ENCODE measurements at places on chromosomes 6 and 20.

DNA sequence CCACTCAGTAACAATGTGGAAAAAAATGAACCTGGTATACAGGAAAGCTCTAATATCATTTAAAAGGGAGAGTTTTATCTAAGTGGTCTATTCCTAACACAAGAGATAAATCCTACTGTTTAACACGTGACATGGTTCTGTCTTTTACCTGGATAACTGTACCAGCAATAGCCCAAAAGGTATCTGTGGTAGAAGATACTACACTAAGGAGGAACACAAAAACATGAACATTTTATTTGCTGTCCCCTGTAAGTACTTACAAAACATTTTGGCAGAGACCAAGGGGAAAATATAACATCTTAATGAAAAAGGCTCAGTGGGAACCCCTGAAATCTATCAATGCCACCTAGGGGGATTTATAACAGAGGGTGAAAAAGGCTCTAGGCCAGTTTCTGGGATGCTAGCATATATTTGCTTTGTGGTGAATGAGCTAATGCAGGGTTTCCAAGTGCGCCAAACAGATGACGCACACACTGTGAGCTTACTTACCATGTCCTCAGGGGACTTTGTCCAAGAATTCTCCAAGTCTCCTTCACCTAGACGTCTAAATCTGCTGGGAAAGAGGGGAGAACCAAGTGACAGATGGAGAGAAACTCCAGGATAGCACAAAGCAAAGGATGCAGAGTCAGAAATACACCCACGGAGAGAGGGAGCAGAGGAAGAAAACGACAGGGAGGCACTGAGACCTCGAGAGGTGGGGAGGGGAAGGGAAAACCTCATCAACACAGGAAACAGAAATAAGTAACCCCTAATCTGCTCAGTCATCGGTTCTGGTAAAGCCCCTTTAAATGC is 147.9 kb upstream of the PRND start:
- DNase-seq = no peak

DNA sequence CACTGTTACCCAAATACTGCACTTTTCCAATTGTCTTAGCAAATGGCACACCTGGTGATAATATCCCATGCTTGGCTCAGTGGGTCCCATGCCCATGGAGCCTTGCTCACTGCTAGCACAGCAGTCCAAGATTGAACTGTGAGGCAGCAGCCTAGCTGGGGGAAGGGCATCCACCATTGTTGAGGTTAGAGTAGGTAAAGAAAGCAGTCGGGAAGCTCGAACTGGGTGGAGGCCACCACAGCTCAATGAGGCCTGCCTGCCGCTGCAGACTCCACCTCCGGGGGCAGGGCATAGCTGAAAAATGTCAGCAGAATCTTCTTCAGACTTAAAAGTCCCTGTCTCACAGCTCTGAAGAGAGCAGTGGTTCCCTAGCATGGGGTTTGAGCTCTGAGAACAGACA is 9.2 kb upstream of the CST2 start:
- no peak for DNase-seq

- DNase-seq = no peak
These were observed 38.7 kb downstream of the DACT2 start for GRCh38 chr6:168280899-168281245.

GRCh38 chr6:34370361-34370760 is 22.1 kb downstream of the NUDT3 start:
- DNase-seq = no peak

DNA sequence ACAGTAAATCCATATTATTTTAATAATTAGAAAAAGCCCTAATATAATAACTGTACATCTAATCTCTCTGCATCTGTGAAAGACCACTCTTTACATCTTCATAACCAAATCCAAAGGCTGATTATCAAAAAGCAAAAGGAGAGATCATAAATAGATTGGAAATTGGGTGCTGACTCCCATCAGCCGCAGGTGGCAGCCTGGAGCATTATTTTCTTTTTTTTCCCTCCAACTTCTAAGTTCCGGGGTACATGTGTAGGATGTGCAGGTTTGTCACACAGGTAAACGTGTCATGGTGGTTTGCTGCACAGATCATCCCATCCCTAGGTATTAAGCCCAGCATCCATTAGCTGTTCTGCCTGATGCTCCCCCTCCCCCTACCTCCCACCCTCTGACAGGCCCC is 30.5 kb downstream of the LRP11 start:
- DNase-seq = no peak

Data from RPMI8226 (cell line).